ENCODE measurements at places on chromosomes 12 and 14. TPM values are rescaled to one million over a fixed set of nuclear protein-coding genes. Genes with fewer than 3 reads are reported as not detected.

GRCh38 chr14:100828031-100828769 is 2.3 kb downstream of the MEG3 start:
- H3K27ac ChIP-seq: no peak overlapping the region
- H3K4me3 ChIP-seq: no peak overlapping the region
- H3K27me3 ChIP-seq: no peaks in the 10 kb centered on the region

DNA sequence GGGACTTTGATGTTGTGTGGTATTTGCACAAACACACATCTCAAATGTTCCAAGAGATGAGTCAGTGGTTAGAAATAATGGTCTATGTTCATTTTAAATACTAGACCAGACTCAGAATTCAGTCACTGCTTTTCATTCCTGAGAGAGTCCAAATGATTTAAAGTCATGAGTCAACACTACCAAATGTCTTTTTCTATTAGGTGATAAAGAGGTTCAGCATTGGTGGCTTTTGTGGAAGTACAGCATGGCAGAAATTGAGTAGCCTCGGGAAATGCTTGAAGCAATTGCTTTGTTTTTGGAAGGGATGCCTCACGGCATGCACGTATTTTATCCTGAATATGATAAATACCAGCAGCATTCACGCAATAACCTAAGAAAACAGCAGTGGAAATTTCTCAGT is 115.7 kb downstream of the DIO2 start:
- H3K4me3 ChIP-seq: no peak overlapping the region
- no peaks in the 10 kb centered on the region for H3K4me1 ChIP-seq
- H3K36me3 ChIP-seq: no peaks in the 10 kb centered on the region
- H3K27me3 ChIP-seq: no peaks in the 10 kb centered on the region

DNA sequence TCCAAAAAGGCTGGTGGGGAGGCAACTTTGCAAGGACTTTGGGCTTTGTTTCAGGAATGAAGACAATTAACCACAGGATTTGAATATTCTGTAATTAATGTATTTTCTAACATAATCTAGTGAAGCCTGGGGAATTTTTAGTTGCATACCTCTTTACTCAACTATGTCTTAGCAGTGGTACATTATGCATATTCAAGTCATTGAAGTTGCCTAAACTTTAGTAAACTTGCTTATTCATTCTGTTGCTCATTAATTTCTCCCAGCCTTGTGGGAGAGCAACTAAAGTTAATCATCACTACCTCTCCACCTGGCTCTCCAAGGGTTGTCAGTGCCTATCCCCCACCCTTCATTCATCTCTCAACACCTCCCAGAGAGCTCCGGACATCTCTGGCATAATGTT is 54.2 kb downstream of the IFNG-AS1 start:
- H3K27ac ChIP-seq: no peak overlapping the region
- no peak overlapping the region for H3K4me3 ChIP-seq
- peaks cover 18% of the 10 kb centered on the region for H3K4me1 ChIP-seq
- no peaks in the 10 kb centered on the region for H3K36me3 ChIP-seq
- DNase-seq: no peak

RASSF8 gene
- total RNA-seq: 60.6 TPM

GRCh38 chr12:28569698-28570411 is 379.6 kb downstream of the CCDC91 start:
- H3K36me3 ChIP-seq: peaks cover 7% of the 10 kb centered on the region
- no peaks in the 10 kb centered on the region for H3K27me3 ChIP-seq
- H3K4me3 ChIP-seq: no peak overlapping the region
- H3K27ac ChIP-seq: peak overlapping the region; percentile 82
- no peak for DNase-seq
- H3K4me1 ChIP-seq: peaks cover 30% of the 10 kb centered on the region

GRCh38 chr12:48994224-48995085 is 4.7 kb downstream of the DDN start:
- peaks cover 8% of the 10 kb centered on the region for H3K4me1 ChIP-seq
- H3K36me3 ChIP-seq: no peaks in the 10 kb centered on the region
- no peak for DNase-seq
- peaks cover 76% of the 10 kb centered on the region for H3K27me3 ChIP-seq

- no peak for DNase-seq
- H3K4me1 ChIP-seq: peaks cover 27% of the 10 kb centered on the region
- peak overlapping the region; percentile 37 for H3K4me3 ChIP-seq
- no peak overlapping the region for H3K27ac ChIP-seq
- no peaks in the 10 kb centered on the region for H3K27me3 ChIP-seq
These were observed 2.4 kb downstream of the AREL1 start for GRCh38 chr14:74710480-74710879.

GRCh38 chr12:49932533-49933130 is 17.9 kb upstream of the AQP2 start:
- H3K27ac ChIP-seq: no peak overlapping the region
- H3K27me3 ChIP-seq: peaks cover 9% of the 10 kb centered on the region
- H3K4me3 ChIP-seq: no peak overlapping the region

RNF212B gene
- not detected for total RNA-seq

PTPRQ gene
- total RNA-seq: 19.2 TPM

DNA sequence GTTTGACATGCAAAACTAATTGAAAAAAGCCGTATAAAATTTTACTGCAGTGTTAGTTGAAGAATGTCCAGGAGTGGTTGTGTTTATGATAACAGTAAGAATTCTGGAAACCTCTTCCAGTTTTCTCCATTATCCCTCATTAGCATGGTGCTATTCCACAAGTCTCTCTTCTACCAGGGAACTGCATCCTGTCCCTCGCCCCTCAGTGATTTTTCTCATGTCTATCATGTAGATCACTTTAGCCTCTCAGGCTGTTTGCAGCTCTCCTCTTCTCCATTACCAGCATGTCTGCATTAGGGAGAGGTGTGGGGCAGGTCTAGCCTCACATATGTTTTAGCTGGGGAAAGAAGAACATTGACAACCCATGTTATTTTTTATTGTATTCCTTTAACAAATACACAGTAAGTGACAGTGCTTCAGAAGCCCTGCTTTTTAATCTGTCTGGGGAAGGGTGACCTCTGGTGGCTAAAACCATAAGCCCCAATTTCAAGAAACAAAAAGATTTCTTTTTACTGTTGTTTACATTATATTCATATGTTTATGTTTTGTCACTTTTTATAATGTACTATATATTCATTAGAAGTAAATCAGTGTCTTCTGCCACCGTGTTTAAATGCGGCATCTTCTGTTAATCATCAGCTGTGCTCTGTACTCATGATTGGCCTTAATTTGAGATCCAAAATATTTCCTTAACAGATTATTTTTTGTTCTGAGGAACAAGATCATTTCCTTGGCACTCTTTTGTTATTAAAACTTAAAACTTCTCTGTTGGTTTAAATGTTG is 70.7 kb downstream of the RASSF8 start:
- no peaks in the 10 kb centered on the region for H3K27me3 ChIP-seq
- H3K27ac ChIP-seq: peak overlapping the region; percentile 4
- no peak overlapping the region for H3K4me3 ChIP-seq
- no peak for DNase-seq
- peaks cover 43% of the 10 kb centered on the region for H3K4me1 ChIP-seq

CEP170B gene
- 28.4 TPM for total RNA-seq

- no peak for DNase-seq
- no peak overlapping the region for H3K4me3 ChIP-seq
- H3K27me3 ChIP-seq: peaks cover 56% of the 10 kb centered on the region
- no peak overlapping the region for H3K27ac ChIP-seq
These were observed 366.5 kb upstream of the OR4E1 start for GRCh38 chr14:22039938-22040780.

GON7 gene
- total RNA-seq: 5.0 TPM

DNA sequence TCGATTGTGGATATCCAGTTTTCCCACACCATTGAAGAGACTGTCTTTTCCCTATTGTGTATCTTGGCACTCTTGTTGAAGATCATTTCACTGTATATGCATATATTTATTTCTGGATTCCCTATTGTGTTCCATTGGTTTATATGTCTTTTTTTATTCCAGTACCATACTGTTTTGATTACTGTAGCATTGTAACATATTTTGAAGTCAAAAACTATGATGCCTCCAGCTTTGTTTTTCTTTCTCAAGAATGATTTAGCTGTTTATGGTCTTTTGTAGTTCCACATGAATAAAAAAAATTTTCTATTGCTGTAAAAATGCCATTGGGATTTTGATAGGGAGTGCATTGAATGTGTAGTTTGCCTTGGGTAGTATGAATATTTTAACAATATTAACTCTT is 128.1 kb upstream of the SLC38A2 start:
- peaks cover 29% of the 10 kb centered on the region for H3K36me3 ChIP-seq
- no peaks in the 10 kb centered on the region for H3K4me1 ChIP-seq
- no peak overlapping the region for H3K4me3 ChIP-seq
- no peak overlapping the region for H3K27ac ChIP-seq
- DNase-seq: no peak

- H3K27ac ChIP-seq: peak overlapping the region; percentile 13
- no peak for DNase-seq
These were observed 5.6 kb downstream of the CNIH1 start for GRCh38 chr14:54435500-54435981.

- H3K36me3 ChIP-seq: no peaks in the 10 kb centered on the region
- peaks cover 38% of the 10 kb centered on the region for H3K27me3 ChIP-seq
- no peak overlapping the region for H3K27ac ChIP-seq
- DNase-seq: no peak
- H3K4me1 ChIP-seq: peaks cover 3% of the 10 kb centered on the region
- no peak overlapping the region for H3K4me3 ChIP-seq
These were observed 22.0 kb downstream of the VSX2 start for GRCh38 chr14:74261288-74261687.

- H3K36me3 ChIP-seq: no peaks in the 10 kb centered on the region
- H3K4me1 ChIP-seq: peaks cover 27% of the 10 kb centered on the region
- peaks cover 31% of the 10 kb centered on the region for H3K27me3 ChIP-seq
These were observed 3.5 kb downstream of the FMNL3 start for GRCh38 chr12:49703647-49704137.

GRCh38 chr14:72573725-72574417 is 320.0 kb downstream of the DPF3 start:
- no peak overlapping the region for H3K4me3 ChIP-seq
- H3K27ac ChIP-seq: no peak overlapping the region
- DNase-seq: no peak
- H3K27me3 ChIP-seq: peaks cover 35% of the 10 kb centered on the region
- H3K36me3 ChIP-seq: no peaks in the 10 kb centered on the region

- H3K27me3 ChIP-seq: no peaks in the 10 kb centered on the region
- H3K36me3 ChIP-seq: peaks cover 26% of the 10 kb centered on the region
- H3K4me3 ChIP-seq: no peak overlapping the region
- peak overlapping the region; percentile 23 for H3K27ac ChIP-seq
These were observed 31.1 kb downstream of the NRDE2 start for GRCh38 chr14:90300611-90301047.

DNA sequence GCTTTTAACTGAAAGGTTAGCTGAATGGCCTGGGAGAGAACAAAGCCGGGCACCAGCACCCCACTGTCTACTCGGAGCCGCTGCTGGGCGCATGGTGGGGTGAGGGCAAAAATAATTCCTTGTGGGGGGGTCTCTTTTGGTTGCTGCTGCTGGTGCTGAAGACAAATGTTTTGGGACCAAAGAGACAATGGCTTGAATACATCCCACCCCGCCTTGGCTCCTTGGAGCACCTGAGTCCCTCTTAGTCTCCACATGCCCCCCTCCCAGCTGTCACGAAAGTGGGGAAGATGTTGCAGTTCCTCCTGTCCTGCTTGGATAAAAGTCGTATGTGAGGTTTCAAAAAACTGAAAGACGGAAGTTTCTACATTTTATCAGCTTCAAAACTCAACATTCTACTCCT is 85.0 kb downstream of the PIWIL1 start:
- no peaks in the 10 kb centered on the region for H3K4me1 ChIP-seq
- H3K4me3 ChIP-seq: no peak overlapping the region
- peaks cover 9% of the 10 kb centered on the region for H3K27me3 ChIP-seq
- no peak for DNase-seq
- no peak overlapping the region for H3K27ac ChIP-seq

All from mesothelial cell of epicardium (in vitro differentiated cells).